ENCODE measurements at places on chromosomes 6 and 20. TPM values are rescaled to one million over a fixed set of nuclear protein-coding genes. Genes with fewer than 3 reads are reported as not detected.

Gene UST
- total RNA-seq: 10.1 TPM

Gene HTR1E
- not detected for total RNA-seq

DNA sequence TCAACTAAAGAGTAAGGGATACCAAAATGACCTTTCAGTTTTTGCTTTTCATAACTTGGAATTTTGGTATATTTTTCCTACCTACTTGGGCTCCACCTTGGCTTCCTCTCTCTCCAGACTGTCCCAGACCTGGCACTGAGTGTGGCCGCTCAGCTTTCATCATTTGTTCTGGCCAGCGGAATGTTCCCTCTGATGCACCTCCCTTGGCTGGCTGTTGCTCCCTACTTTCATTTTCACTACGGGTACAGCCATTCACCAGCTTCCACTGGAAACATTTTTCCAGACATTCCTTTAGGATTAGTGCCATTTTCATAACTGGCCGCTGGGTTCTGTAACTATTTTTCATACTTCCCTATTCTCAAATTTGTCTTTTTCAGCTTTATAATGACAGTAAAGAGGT lies 487.4 kb downstream of the TENT5A start:
- no peaks in the 10 kb centered on the region for H3K4me1 ChIP-seq
- no peaks in the 10 kb centered on the region for H3K27me3 ChIP-seq
- DNase-seq: peak; percentile 85
- no peak overlapping the region for H3K4me3 ChIP-seq

- no peak overlapping the region for H3K4me3 ChIP-seq
- peaks cover 6% of the 10 kb centered on the region for H3K36me3 ChIP-seq
- H3K27me3 ChIP-seq: no peaks in the 10 kb centered on the region
- no peaks in the 10 kb centered on the region for H3K4me1 ChIP-seq
These were observed 28.4 kb upstream of the ANKRD60 start for GRCh38 chr20:58256842-58257241.

DNA sequence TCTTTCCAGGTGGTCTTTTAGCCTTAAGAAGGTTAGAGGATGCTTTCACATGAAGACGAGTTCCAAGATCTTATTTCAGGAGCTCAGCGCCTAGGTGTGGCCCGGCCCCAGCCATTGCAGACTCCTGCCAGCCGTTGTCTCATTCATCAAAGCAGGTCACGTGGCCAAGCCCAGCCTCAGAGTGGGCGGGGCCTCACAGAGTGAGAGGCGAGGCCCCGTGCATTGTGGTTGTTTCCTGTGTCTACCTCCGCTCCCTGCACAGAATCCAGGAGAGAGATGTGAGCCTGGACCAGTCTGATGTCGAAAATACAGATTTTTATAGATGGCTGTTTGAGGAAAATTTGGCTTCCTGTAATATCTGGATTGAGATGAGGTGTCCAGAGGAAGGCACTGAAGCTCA lies 49.2 kb upstream of the CST5 start:
- H3K27ac ChIP-seq: no peak overlapping the region
- H3K27me3 ChIP-seq: peaks cover 5% of the 10 kb centered on the region
- no peaks in the 10 kb centered on the region for H3K36me3 ChIP-seq
- H3K4me3 ChIP-seq: no peak overlapping the region
- peaks cover 7% of the 10 kb centered on the region for H3K4me1 ChIP-seq

All from muscle of leg (tissue), 16 donors.